ENCODE measurements at places on chromosomes 3 and 15.
A peak's percentile ranks its signal among the peaks of the same experiment; 100 is the strongest.

GRCh38 chr3:120481081-120481480 is 30.3 kb upstream of the FSTL1 start:
- DNase-seq: no peak

DNA sequence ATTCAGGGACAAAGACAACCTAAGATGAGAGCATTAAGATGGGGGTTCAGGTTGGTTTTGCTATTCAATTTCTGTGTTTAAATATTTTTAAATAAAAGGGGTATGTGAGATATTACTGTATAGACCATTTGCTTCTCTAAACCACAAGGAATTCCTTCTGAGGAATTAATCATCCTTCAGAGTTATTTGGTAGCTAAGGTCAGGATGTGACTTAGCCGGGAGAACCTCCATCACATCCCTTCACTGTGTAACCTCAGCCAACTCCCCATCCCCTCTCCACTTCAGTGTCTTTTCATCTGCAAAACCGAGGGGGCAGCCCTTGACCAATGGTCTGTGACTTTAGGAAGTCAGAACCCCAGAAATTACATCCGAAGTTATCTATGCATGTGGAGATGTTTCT is 48.7 kb upstream of the SKOR1 start:
- no peak for DNase-seq

DNA sequence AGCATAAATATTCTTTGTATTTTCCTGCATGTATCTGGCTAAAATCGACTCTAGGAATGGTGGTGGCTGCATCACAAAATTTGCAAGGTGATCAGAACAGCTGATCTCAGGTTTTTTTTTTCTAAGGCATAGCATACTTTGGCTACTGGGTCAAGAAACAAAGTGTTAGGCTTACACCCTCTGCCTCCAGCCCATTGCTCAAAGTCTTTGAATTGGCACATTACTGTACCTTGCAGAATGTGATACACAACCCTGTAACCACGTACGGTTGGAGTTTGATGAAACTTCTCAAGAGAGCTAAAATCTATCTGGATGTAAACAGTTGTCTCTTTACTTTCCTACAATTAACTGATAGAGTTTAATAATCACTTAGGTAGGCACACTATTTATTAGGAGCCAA is 188.1 kb downstream of the THRB start:
- no peak for DNase-seq

- DNase-seq: no peak
These were observed 25.4 kb downstream of the TMEM44 start for GRCh38 chr3:194607592-194608389.

GRCh38 chr3:133924041-133924440 is 28.4 kb upstream of the RAB6B start:
- no peak for DNase-seq

DNA sequence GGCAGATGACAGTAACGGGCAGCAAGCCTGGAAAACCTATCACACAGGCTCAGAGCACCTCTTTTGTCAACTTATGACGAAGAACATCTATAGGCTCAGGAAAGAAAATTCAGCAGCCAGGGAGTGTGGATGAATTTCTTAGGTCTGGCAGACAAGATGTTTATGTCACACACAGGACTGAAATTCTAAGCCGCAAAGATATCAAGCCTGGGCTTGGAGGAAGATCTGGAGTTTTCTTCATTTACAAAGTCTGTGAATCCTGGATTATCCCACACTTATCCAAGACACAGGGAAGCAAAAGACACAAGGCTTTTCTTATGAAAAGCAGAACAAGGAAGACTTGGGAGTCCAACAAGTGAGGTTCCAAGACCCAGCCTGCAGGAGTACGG is 23.4 kb upstream of the CHCHD6 start:
- DNase-seq: no peak

GRCh38 chr3:197522881-197523441 is 32.8 kb downstream of the BDH1 start:
- DNase-seq: no peak

- DNase-seq: no peak
These were observed 81.6 kb upstream of the CHMP2B start for GRCh38 chr3:87145553-87145952.

DNA sequence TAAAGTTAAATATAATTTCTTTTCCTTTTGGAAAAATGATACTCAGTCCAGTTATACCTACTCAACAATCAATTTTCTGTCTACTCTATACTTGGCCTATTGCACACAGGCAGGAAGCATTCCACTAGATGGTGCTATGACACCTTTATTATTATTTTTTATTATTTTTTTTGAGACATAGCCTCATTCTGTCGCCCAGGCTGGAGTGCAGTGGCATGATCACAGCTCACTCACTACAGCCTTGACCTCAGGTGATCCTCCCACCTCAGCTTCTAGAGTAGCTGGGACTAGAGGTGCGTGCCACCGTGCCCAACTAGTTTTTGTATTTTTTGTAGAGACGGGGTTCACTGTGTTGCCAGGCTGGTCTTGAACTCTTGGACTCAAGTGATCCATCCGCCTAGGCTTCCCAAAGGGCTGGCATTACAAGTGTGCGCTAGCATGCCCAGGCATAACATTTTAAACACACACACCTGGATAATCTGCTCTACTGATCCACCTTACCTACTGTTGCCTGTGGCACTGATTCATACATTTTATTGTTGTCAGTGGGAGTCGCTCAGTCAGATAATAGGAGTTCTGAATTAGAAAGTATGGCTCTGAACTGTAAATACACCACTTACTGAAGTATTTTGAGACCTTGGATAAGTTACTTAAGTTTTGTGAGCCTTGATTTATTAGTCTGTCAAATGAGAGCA is 56.2 kb downstream of the EIF3J start:
- DNase-seq: no peak

DNA sequence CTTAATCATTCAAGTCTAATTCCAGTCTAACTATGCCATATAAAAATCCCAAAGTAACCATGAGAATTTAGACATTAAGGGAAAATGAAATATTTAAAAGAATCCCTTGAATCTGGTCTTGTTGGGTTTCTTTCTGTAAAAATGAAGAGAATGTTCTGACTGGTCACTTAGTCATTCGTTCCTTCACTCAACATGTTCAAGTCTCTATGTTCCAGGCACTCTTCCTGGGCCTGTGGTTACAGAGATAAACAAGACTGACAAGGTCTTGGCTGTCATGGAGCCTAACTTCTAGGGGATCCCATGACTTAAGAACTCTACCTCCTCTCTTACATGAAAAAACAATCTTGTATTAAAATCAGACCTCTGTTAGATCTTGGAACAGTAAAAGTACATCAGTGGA is 638.6 kb upstream of the TBL1XR1 start:
- no peak for DNase-seq

DNA sequence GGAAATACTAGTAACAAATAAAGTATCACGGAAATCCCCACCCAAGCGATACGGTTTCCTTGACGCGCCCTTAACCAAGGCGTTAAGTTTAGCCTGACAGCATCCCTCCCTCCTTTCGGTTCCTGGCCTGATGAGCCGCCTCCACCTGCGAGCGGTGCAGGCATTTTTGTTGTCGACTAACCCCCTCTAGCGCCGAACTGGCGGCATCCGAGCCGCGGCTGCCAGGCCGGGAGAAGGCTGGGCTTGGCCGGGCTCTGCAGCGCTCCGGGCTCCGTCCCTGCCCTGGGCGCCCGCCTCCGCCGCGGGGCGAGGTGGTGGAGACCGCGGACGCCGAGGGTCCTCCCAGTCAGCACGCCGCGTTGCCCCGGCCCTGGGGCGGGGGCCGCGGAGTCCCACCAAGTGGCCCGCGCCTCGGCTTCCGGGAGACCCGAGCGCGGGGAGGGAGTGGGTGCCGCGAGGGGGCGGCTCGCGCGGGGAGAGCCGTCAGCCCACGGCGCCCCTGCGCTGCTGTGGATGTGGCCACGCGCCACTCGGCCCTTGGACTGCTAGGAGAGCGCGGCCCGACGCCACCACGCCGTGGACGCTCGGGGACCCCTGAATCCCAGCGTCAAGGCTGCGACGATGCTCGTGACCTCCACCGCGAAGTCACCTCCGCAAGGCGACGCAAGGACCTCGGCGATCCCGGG is 1.1 kb upstream of the EPHA6 start:
- peak; percentile 81 for DNase-seq

DNA sequence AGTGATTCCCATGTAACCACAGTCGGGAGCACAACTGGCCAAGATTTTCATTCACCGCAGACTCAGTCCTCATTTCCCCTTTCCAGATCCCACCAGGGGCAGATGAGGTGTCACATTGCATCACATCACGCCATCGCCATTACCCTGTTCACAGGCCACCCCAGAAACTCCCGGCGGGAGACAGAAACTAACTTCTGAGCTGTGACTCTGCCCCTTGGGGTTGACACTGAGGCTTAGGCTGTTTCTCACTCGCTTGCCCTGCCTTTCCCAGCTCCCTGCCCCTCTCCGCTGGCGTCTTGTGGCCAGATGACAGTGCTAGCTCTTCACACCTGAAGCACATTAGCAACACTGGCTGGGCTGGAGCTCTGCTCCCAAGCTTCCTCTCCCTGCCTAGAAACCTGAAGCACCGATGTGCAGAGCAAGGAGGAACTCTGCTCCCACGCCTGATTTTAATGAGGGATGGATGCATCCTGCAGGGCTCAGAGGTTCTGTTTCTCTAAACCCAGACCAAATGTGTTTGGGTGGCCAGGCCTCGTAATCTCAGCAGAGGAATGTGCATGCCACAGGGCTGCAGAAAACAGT is 88.8 kb upstream of the CTDSPL start:
- DNase-seq: no peak

GRCh38 chr15:82778755-82779154 is 27.1 kb downstream of the FSD2 start:
- DNase-seq: no peak

DNA sequence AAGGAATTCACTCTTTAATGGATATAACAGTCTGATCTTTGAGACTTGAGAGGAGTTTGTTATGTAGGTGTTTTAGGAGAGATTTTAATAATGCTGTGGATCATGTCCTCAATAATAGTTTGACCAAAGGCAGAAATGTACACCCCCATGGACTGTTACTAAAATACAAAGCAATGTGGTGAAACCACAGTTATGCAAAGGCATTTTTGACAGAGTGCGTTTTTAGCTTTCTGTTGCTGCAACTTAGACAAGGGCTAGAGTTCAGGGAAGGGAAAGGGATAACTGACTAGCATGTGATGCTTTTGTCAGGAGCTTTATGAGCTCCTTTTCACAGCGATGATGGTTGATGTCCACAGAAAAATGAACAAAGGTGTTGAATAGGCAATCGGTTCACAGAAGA is 3.6 kb upstream of the STARD5 start:
- no peak for DNase-seq

- no peak for DNase-seq
These were observed 44.6 kb downstream of the CMTM6 start for GRCh38 chr3:32457971-32458471.

DNA sequence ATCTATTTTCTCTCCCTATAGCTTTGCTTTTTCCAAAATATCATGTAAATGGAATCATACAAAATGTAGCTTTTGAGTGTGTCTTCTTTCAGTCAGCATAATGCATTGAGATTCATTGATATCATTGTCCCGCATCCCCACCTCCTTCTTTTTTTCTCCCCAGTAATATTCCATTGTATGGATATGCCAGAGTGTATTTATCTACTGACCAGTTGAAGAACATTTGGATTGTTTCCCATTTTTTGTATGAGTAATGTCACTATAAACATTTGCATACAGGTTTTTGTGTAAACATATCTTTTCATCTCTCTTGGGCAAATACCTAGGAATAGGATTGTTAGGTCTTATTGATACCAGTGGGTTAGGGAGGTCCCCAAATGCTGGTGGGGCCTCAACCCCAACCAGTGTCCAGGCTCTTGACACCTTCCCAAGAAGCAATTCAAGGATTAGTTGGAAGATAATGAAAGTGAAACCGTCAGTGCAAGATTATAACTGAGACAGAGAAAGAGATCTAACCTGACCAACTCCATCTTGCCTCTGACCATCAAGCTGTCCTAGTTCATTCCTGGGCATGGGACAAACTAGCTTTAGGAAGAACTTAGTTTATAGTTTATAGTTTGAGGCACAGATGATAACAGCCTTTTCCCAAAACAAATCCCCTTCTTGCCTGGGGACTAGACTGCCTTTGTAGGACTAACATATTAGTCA is 7.4 kb upstream of the SLC33A1 start:
- DNase-seq: no peak

GRCh38 chr3:119580067-119580760 is 922 bp downstream of the ADPRH start:
- no peak for DNase-seq

DNA sequence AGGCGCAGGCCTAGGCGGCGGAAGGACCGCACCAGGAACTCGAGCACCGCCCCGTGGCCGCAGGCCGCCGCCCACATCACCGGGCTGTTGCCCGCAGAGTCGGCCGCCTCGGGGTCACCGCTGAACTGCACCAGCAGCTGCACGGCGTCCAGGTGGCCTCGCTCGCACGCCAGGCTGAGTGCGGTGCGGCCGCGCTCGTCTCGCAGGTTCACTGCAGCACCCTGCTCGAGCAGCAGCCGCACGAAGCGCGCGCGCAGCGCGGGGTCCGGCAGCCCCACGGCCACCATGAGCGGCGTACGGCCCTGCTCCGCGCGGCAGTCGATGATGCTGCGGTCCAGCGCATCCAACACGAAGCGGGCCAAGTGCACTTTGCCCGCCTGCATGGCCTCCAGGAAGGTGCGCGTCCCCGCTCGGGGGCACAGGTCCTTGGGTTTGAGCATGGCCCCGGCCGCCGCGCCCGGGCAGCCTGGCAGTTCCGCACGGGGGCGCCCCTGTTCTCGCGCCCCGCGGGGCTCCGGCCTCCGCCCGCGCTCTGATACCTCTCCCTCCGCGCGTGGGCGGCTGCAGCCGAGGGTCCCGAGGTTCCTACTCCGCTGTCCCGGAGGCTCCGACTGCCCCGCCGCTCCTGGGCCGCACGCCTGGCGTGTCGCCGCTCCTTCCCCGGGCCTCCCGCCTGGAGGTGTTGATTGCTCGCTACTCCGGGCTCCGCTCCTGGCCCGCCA is 556 bp downstream of the ANKRD63 start:
- DNase-seq: no peak

DNA sequence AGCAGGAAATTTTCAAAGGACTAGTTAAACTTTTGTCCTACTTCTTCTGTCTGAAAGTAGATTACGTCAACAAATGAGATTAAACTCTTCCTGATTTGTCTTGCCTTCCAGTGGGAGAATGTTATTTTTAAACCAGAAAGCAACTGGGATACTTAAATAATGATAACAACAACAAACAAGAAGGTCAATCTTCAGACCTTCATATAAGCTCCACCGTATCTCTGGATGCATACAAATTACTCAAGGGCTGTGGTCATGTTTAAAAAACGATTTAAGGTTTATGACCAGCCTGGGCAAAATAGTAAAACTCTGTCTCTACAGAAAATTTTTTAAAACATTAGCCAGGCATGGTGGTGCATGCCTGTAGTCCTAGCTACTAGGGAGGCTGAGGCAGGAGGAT is 145.3 kb upstream of the NPHP3 start:
- no peak for DNase-seq

DNA sequence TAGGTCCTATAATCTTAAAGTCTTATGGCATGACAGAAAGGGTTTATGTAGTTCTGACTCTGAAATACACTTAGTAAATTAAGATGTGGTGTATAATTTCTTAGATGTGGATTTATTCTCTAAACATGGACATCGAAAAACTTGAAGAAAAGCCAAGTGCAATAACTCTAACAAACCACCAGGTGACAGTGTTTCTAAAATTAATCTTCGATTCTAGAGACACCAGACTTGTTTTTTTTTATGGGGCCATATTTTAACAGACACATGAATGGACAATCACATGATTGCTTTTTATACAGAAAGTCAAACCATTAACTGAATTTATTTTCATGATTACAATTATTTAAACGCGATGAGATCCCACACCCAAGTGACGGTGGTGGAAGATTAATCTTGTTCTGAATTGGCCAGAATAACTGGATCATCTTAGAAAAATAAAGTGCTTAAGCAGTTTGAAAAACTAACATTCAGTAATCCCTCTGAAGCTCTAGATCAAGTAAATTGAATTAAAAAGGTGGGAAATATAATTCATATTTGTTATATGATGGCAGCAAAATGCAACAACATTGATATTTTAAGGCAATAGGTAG is 305.1 kb downstream of the LSAMP start:
- DNase-seq: no peak

Data from ureter (tissue), 1 donor.